ENCODE measurements at places on chromosomes 5 and 9.

GRCh38 chr5:80799573-80799972 is 144.8 kb upstream of the DHFR start:
- no peak for DNase-seq

DNA sequence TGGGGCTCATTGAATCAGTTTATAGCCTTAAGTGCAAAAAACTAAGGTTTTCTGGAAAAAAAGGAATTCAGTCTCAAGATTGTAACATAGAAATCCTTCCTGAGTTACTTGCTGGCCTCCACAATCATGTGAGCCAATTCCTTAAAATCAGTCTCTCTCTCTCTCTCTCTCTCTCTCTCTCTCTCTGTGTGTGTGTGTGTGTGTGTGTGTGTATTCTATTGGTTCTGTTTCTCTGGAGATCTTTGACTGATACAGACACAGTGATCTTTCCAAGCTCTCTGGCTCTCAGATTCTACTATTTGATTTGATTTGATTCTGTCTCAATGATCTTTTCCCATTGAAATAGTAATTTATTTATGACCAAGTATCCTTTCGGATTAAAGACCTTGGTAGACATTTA is 74.6 kb downstream of the CFAP95 start:
- no peak for DNase-seq

GRCh38 chr5:151741678-151742423 is 16.6 kb downstream of the ATOX1 start:
- no peak for DNase-seq

DNA sequence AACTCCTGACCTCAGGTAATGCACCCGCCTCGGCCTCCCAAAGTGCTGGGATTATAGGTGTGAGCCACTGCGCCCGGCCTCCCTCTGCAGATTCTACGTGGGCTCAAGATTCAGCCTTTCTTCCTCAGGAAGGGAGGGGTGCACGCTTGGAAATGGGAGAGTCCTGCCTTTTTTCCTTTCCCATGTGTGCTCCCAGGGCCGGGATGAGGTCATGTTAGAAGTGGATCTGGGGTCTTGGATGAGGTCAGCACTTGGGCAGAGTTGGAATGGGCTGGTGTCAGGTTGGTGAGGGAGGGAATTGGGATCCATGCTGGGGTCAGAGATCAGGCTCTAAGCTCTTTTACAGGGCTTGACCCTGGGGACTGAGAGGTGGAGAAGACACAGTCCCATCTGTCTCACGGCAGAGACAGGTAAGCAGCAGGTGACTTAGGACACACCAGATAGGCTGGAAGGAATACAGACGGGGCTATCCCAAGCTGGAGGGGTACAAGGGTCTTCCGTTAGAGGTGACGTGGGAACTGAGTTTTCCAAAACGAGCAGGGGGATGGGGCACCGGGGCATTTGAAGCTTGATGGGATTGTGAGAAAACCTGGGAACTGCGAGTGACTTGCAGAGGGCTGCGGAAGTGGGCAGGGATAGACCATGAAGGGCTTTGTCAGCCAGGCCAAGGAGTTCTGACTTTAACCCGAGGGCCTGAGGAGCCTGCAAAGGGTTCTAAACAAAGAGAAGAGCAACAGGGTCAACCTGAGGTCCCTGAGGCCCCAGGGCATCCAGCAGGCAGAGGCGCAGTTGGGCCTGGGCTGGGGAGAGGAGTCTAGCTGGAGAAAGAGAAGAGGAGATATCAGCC is 1.8 kb upstream of the AQP7 start:
- DNase-seq, result no peak

GRCh38 chr5:164950927-164951326 is 1445.5 kb downstream of the MAT2B start:
- DNase-seq, result no peak

- DNase-seq, result no peak
These were observed 109.2 kb upstream of the SHB start for GRCh38 chr9:38178237-38178636.

- no peak for DNase-seq
These were observed 92.3 kb upstream of the MARCHF11 start for GRCh38 chr5:16271851-16272250.

DNA sequence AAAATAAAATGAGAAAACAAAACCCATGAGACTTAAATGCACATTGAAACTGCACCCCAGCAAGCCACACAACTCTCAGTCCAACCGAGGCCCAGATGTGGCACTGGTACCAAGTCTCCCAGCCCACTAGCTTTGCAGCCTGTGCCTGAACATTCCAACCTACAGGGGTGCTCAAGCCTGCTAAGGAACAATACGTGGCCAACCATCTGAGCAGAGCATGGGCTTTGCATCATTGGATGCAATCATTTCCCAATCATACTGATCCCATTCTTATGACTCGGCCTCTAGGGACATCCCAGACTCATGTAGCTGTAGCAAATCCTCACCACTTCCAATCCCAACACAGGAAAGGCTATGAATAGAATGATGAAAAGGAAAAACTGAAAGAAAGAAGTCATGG is 297.2 kb downstream of the SPOCK1 start:
- no peak for DNase-seq

- no peak for DNase-seq
These were observed 87.7 kb downstream of the PDE8B start for GRCh38 chr5:77298146-77298545.

DNA sequence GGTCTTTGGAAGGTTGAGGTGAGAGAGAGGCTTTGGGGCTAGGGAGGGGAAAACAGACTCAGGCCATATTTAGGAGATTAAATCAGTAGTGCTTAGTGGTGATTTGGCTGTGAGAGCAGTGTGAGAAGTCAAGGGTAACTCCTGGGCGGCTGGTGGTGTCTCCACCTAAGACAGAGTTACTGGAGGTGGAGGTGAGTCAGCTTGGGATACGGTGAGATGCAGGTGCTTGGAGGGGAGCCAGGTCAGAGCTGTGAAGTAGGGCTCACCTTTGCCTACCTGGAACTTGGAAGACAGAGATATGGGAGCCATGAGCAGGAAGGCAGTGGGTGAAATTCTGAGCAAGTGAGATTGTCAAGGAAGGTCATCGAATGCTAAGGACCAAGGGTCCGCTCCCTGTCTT is 24.5 kb downstream of the RGS3 start:
- no peak for DNase-seq

GRCh38 chr5:178475422-178475821 is 114.8 kb downstream of the COL23A1 start:
- DNase-seq, result no peak

- no peak for DNase-seq
These were observed 528.8 kb upstream of the GRAMD2B start for GRCh38 chr5:125894383-125894782.

DNA sequence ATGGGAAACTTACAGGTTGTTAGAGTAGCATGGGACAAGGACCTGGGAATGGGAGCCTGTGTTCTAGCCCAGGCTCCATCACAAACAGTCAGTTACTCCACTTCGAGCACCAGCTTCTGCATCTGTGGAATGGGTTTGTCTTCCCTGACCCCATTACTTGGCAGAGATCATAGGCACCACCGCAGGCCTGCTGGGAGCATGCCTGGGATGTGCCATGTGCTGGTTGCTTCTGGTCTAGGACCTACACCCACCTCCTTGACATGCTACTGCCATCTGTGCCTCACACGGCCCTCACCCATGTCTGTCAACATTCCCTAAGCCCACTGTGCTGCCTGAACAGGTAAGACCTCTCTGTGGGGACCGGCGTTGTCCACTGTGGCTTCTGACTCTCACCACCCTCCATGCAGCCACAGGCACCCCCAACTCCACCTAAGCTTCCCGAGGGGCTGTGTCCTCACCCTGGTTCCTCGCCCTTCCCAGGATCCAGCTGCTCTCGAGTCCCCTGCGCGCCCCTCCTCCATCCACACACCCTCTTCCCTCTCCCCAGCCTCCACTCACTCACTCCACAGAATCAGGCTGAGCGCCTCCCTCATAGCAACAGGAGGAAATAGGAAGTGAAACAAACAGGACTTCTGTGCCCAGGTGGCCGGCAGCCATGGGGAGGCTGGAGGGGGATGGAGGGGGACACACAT is 85.9 kb upstream of the FAM120A start:
- DNase-seq, result no peak

GRCh38 chr5:132182359-132183040 is 45.2 kb downstream of the P4HA2 start:
- DNase-seq, result no peak

Measured in stimulated activated CD4-positive, alpha-beta T cell treated with anti-CD3 and anti-CD28 coated beads, Interleukin-15, amount 100 ng/mL, for 24 hours (primary cell).